ENCODE measurements at places on chromosomes 12 and 14.

- no peak for DNase-seq
These were observed 13.9 kb downstream of the PNMA1 start for GRCh38 chr14:73700325-73700724.

DNA sequence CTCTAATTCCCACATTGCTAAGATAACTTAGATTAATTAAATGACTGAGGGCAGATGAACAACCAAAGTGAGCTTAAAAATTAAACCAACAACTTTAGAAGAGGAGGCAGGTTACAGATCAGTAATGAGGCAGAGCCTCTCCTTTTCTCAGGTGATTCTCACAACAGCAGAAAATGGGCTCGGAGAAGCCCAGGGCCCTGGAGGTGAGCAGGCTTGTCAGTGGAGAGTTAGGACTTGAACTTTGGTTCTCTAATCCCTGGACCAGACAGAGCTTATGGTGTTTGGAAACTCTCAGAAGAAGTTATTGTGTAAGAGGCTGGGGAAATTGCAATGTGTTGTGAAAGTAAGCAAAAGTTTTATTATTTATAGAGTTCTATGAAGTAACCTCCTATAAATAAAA is 2.8 kb downstream of the TRHDE start:
- DNase-seq = peak; percentile 52

GRCh38 chr14:100135073-100135472 is 24.4 kb downstream of the DEGS2 start:
- DNase-seq = no peak

DNA sequence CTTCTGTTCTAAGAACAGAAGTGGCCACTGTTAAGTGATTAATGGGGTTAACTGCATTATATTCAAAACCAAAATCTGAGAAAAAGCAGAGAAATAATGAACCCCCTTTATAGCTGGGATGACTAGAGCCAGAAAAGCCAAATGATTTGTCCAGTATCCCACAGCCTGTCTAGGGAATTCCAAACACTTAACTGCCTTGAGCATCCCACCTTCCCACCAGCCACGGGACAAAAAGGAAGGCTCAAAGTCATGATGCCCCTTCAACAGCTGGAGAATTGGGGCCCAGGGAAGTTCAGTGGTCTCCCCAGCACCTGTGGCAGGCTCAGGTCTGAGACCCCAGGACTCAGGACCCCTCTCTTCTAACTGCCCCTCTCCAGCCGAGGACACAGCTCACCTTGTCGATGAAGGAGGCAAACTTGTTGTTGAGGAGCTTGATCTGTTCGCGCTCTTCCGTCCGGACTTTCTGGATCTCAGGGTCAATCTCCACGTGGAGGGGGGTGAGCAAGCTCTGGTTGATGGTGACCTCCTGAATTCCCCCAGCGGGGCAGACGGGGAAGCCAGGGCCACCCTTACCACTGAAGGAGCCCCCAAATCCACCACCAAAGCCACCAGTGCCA is 605 bp downstream of the KRT4 start:
- DNase-seq = no peak

GRCh38 chr12:58980768-58981167 is 60.5 kb upstream of the LRIG3 start:
- DNase-seq = no peak

- DNase-seq = no peak
These were observed 183.4 kb downstream of the TTC7B start for GRCh38 chr14:90632871-90633270.

- no peak for DNase-seq
These were observed 9.6 kb downstream of the TRMT5 start for GRCh38 chr14:60971271-60971670.

GRCh38 chr12:6535960-6536847 is 1.9 kb downstream of the GAPDH start:
- no peak for DNase-seq

- no peak for DNase-seq
These were observed 27.6 kb downstream of the SBNO1 start for GRCh38 chr12:123337070-123337469.

GRCh38 chr12:26994109-26994508 is 20.1 kb downstream of the TM7SF3 start:
- no peak for DNase-seq

- DNase-seq = no peak
These were observed 40.5 kb downstream of the SLCO1A2 start for GRCh38 chr12:21294176-21294575.

GRCh38 chr12:6551496-6552139 is 4.2 kb downstream of the IFFO1 start:
- DNase-seq = no peak

DNA sequence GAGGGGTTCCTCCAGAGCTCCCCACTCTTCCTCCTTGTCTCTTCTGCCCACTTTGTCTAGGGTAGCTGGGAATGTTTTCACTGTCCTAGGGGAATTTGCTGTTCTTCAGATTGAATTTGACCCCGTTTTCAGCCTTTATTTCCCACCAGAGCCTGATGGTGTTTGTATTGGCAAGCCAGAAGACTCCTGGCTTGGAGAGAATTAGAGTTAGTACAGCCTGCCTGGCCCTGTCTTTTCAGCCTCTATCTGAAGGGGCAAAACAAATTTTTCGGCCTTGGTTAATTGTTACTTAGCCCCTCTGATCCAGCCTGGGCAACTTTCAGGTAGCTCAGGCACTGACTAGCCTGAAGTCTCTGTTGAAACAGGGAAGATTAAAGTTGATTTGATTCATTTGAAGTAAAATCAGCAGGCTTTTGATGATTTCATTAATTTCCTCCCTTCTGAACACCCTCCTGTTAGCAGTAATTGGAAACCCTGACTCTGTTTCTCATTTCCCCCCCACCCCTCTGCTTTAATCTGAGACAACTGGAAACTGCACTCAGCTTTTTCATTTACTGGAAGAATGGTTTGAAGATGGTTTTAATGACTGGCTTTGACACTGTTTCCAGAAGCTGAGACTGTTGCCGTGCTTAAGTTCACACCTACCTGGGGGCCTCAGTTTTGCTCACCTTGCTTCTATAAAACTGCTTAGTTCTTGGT is 63.3 kb downstream of the SUSD6 start:
- no peak for DNase-seq

DNA sequence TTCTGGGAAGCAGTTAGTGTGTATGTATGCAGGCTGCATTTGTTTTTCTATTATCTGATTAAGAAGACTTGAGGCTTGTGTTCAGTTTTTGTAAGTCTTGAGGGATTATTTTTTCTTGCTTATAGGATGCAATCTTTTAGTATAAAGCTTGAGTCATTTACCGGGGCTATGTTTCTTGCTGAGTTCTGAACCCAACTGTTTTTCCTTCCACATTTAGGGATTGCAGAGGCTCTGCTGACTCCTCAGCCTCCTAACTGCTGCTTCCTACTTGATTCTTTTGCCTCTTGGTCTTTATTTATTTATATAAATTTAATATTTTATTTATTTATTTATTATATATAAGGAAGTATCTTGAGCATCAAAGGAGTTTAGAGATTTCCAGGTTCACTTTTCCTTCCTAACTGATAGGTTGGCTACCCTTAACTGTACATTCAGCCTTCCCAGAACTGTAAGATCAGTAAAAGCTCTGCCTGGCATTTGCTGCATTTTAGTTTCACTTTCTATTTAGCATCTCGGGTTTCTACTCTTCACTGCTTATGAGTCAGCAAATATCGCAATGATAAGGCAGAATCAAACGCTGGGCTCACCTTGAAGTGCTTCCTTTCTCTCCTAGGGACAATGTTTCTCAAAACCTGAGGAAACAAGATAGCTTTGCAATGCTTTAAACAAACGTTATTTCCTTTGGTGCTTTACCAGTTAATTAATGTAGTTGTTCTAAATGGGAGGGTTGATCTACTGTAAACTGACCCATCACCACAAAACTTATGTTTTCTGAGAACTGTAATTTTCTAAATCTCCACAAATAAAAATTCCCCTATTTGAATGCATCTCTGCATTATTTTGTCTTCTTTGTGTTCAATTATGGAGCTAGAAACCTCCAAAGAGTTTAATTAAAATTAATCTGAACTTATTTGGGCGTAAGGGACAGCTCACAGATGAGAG is 1183.7 kb upstream of the TMEM132C start:
- peak; percentile 55 for DNase-seq

DNA sequence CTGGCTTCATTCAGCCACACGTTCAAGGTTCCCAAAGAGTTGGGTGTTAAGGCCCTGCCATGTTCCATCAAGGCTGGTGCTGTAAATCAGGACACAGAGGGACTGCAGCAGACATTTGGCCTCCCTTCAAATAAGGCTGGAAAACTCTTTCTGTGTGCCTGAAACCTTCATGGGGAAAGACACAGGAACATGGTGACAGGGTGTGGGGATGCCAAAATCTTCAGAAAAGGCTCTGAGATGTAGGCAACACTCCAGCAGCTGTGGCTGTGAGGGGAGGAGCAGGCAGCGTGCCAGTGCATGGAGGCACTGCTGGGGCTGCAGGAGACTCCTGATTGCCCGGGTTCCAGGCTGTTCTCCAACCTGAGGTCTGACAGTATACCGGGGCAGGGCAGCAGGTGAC is 15.0 kb downstream of the POMT2 start:
- no peak for DNase-seq

- no peak for DNase-seq
These were observed 40.2 kb upstream of the DICER1 start for GRCh38 chr14:95197551-95197950.

DNA sequence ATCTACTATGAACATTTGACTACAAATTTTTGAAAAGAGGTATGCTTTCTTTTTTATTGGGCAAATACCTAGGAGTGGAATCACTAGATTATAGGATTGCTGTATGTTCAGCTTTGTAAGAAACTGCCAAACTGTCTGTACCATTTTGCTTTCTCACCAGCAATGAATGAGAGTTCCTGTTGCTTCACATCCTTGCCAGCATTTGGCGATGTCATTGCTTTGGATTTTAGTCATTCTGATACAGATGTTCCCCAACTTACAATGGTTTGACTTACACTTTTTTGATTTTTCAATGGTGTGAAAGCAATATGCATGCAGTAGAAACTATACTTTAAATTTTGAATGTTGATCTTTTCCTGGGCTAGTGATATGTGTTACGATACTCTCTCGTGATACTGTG is 328.7 kb downstream of the RAD51B start:
- no peak for DNase-seq

GRCh38 chr14:79915406-79915805 is 295.9 kb downstream of the DIO2 start:
- DNase-seq = no peak

DNA sequence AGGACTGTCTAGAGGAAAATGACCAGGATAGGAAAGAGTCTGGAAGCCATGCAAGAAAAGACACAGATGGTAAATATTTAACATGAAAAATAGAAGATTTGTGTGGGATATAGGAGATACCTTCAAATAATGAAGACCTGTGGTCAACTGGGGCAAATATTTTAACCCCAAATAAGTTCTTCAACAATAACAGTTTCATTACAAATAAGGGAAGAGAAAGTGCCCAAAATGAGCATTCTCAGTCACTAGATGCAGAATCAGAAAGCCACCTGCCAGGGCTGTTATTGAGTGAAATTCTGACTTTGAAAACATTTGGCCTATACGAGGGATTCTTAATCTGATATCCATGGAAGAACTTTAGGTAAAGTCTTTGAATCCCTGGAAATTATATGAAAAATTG is 231.2 kb upstream of the PLEKHG7 start:
- DNase-seq = no peak

- DNase-seq = no peak
These were observed 80.1 kb upstream of the DUSP6 start for GRCh38 chr12:89432396-89432795.

- DNase-seq = no peak
These were observed 68.5 kb downstream of the SLC6A12 start for GRCh38 chr12:145369-145960.

GRCh38 chr14:58082491-58083098 is 69.4 kb downstream of the ARMH4 start:
- peak; percentile 62 for DNase-seq

DNA sequence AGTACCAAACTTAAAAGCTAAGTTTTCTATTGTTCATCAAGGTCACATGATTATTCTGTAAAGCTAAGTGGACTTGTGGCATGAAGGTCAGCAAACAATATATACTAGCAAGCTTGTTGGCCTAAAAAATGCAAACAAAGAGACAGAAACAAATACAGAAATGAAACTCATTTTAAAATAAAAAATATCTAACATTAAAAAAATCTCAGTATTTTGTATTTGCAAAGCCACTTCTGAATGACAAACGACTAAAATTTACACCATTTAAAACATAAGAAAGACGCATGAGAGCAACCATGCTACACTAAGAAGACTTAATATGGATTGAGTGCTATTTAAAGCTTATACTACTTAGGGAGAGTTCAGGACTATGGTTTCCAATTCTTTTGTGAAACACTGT is 72.8 kb upstream of the BBS10 start:
- DNase-seq = no peak

GRCh38 chr12:92452763-92453162 is 250.0 kb upstream of the PLEKHG7 start:
- DNase-seq = no peak

GRCh38 chr12:63869656-63870055 is 25.2 kb downstream of the SRGAP1 start:
- no peak for DNase-seq

GRCh38 chr12:122659579-122659978 is 43.6 kb downstream of the HCAR2 start:
- no peak for DNase-seq

- DNase-seq = no peak
These were observed 236.4 kb upstream of the CRY1 start for GRCh38 chr12:107329569-107330324.

GRCh38 chr14:97978341-97978740 is 1181.2 kb downstream of the VRK1 start:
- DNase-seq = no peak

DNA sequence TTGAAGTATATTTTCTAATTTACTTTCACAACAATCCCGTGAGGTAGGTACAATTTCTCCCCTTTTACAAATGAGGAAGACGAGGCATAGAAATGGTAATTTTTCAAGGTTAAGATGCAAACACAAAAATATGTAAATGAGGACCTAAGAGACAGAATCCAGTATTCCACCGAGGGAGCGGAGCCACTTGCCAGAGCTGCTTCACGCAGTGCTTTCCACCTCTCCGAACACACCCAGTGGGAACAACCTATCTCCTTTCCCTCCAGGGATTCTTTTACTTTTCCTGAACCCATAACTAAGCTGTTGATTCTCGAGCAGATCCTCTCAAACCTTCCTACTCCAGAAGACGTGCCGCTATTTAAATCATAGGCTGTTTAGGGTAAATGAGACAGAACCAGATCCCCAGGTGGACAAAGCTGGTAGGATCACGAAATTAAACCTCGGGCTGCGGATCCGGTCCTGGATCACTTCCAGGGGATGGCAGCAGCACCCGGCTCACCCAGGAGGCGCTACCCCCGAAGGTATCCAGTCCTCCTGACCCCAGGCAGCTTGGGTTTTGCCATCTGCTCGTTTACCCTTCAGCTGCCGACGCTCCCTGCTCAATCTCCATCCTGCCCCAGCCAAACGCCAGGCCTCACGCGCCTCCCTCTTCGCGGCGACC is 1.5 kb downstream of the DDHD1 start:
- no peak for DNase-seq

- no peak for DNase-seq
These were observed 64.8 kb upstream of the TUNAR start for GRCh38 chr14:95811813-95812212.

GRCh38 chr14:51474854-51475253 is 176.9 kb upstream of the FRMD6 start:
- DNase-seq = no peak

- no peak for DNase-seq
These were observed 68.9 kb upstream of the SAV1 start for GRCh38 chr14:50736932-50737419.

- no peak for DNase-seq
These were observed 16.8 kb upstream of the MYH7 start for GRCh38 chr14:23452237-23452636.

All from AG09309 (cell line).